Esophagus mucosa (tissue), 1 donor: ENCODE measurements at places on chromosomes 3 and 15. TPM values are rescaled to one million over a fixed set of nuclear protein-coding genes. Genes with fewer than 3 reads are reported as not detected.

- no peak for ATAC-seq
Observed at GRCh38 chr3:140096037-140096436, 161.1 kb downstream of the CLSTN2 start.

GRCh38 chr3:85785766-85786165 is 827.0 kb downstream of the CADM2 start:
- no peak for ATAC-seq

- ATAC-seq = no peak
Observed at GRCh38 chr15:68871507-68871906, 50.8 kb upstream of the ANP32A start.

DNA sequence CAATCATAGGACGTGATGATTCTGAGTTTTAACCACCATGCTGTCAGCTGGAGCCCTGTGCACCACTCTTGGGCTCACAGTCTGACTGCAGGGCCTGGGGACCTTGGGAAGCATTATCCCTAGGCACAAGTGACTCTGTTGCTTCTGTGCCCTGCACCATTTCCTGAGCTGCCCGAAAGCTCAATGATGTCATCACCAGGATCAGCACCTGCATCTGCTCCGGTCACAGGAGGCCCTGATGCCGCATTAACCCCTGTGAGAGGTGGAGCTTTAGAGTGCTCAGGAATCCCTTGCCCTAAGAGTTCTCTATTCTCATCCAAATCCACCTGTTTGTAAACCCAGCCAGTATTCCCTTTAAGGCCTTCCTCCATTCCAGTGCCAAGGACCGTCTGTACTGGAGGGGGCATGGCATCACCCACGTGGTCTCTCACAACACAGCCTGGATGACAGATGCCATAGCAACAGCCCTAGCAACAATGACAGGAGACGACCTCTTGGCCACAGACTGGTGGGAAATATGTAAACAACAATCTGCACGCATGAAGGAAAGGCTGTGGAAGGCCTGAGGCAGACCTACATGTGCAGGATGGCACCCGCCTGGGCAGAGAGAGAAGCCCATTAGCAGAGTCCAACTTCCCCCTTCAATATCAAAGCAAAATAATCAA is 37.9 kb downstream of the NTRK3 start:
- ATAC-seq = no peak

DNA sequence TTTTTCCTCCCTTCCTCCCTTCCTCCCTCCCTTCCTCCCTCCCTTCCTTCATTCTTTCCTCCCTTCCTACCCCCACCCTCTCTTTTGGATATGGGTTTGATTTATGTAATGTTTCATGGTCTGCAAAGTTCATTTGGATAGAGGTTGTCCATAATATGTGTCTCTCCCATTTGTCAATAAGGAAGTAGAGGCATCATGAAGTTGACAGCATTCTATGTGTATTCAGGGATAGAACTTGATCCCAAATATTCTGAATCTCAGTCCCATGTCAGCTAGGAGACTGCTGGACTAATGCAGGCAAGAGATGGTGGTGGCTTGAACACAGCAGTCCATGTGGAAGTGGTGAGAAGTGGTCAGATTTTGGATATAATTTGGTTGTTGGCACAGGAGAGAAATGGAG is 90.7 kb upstream of the SLC6A6 start:
- ATAC-seq = no peak

DNA sequence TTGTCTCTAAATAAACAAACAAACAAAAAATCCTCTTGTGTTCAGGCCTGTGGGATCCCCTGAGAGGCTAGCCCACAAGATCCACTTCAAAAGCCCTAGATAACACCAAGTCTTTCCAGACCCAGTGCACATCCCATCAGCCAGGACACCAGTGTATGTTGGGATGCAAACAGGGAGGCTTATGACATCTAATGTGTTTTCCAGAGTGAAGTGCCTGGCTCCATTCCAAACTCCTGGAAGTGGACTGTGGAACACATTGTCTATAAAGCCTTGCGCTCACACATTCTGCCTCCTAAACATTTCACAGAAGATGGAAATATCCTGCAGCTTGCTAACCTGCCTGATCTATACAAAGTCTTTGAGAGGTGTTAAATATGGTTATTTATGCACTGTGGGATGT is 57.0 kb downstream of the MLH1 start:
- ATAC-seq = no peak

DNA sequence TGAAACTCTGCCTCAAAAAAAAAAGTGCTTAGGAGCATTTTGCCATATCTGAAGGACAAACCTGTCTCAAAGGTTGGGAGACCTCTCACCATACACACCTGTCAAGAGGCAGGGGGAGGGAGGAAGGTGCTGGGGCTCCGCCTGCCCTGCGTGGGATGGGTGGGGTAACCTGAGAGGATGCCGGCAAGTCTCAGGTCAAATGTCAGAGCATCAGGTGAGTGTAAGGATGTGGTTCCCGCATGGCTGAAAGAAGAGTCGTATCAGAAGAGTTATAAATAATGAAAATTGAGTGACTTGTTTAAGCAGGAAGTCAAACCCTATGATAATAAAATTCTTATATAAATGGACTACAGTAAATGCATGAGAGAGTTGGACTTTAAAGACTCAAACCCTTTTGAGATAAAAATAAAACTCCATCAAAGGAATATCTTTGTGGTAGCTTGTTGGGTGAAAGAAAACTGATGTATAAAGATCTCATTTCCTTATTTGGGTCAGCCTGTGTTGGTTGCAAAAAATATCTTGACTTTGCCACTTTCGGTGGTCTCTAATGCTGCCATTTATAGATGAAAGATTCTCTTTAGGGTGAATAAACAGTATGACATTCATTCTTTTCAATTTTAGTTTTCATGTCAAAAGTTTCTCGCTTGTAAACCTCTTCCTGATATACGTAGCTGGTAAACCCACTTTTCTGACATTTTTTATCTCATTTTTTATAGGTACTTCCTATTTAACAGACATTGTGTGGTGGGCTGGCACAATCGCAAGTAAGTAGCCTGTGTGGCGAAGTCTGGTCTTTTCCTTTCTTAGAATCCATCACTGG is 23.8 kb downstream of the NIPA1 start:
- no peak for ATAC-seq

GRCh38 chr15:85972805-85973540 is 106.7 kb upstream of the AGBL1 start:
- ATAC-seq = no peak

- ATAC-seq = peak; percentile 48
Observed at GRCh38 chr15:65286069-65286703, 497 bp downstream of the PARP16 start.

DNA sequence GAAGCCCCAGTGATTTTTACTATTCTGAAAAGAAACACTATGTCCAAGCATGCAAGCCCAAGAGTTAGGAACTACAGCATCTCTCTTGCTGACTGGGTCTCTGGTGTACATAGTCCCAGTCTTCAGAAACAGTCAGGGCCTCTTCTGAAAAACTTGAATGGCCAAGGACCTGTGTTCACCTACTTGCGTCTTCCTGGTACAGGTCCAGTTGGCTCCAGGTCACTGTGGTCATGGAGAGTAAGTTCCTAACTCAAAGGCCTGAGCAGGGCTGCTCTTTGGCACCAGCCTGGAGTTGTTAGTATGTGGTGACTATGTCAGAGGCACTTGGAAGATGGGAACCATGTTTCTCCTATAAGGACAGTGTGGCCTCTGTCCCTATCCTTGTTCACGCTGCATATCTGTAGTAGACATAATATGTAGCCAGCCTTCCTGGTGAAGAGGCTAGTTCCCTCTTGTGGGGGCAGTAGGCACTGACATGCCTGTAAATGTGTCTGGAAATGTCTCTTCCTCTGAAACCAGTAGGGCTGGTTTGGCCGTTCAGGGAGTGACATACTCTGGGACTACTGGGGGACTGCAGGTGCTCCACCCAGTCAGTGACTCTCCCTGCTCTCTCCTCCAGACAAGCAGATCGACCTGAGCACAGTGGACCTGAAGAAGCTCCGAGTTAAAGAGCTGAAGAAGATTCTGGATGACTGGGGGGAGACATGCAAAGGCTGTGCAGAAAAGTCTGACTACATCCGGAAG is 2.6 kb upstream of the RBM15B start:
- ATAC-seq = peak; percentile 63

- no peak for ATAC-seq
Observed at GRCh38 chr3:187265461-187265955, 26.0 kb downstream of the MASP1 start.

- no peak for ATAC-seq
Observed at GRCh38 chr3:117752984-117753717, 1043.6 kb downstream of the TUSC7 start.

DNA sequence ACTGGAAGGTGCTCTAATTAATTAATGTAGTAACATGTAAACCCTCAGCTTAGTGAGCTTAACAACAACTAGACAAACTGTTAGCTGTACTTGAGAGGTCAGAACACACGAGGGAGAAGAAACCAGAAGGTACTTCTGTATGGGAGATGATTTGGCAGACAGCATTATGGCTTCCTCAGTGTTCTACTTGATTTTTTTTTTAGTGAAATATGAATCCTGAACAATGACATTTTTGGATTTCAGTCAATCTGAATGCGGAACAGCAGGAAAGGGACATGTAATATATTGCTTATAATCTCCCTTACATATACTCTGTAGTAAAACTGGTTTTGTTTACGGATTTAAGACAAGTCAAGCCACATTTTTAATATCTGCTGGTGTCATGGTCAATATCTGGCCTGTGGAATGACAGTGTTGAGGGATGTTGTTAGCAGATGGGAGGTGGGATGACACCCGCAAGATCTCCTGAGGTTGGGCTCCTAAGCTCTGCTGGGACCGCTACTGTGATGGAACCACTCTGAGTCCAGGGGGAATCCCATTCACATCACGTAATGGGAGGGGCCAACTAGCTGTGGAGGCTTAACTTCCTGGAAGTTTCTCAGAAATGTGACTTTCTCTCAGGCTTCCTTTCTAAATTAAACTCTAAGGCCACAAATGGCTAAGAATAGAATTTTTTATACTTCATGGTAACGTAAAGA is 18.7 kb downstream of the TNFAIP8L3 start:
- ATAC-seq = peak; percentile 19

DNA sequence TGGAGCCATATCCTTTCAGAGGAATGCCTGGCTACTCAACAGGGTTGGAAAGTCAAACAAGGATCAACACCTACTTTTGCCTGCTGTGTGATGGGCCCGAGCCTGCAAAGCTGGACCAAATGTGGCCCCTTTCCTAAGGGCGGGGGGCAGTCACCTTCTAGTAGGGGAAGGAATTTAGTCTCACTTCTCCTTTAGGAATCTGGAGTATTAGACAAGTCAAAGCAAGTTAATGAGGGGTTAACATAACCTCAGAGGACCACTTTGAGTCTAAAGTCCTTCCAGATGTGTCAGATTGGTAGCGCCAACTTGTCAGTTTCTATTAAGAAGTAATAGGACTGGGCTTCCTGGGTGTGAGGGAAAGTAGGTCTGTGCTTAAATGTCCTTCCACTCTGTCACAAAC is 6.8 kb downstream of the EXOSC7 start:
- no peak for ATAC-seq

GRCh38 chr3:97738761-97739160 is 25.8 kb upstream of the ARL6 start:
- ATAC-seq = no peak

GRCh38 chr3:51620543-51620942 is 50.5 kb upstream of the TEX264 start:
- ATAC-seq = no peak

GABRA5 gene
- total RNA-seq = 0.24 TPM

DPH6 gene
- 17.4 TPM for total RNA-seq

KNL1 gene
- 8.8 TPM for total RNA-seq

MUC4 gene
- total RNA-seq = 43.5 TPM

WNT5A gene
- total RNA-seq = 17.7 TPM

ZNF654 gene
- total RNA-seq = 13.1 TPM

RTP4 gene
- total RNA-seq = 1.8 TPM

TEX9 gene
- 9.2 TPM for total RNA-seq

PGBD4 gene
- total RNA-seq = 0.76 TPM

MYO5C gene
- 19.7 TPM for total RNA-seq
